Germinal center (tissue), 1 donor: ENCODE measurements at places on chromosomes 5 and 9.

DNA sequence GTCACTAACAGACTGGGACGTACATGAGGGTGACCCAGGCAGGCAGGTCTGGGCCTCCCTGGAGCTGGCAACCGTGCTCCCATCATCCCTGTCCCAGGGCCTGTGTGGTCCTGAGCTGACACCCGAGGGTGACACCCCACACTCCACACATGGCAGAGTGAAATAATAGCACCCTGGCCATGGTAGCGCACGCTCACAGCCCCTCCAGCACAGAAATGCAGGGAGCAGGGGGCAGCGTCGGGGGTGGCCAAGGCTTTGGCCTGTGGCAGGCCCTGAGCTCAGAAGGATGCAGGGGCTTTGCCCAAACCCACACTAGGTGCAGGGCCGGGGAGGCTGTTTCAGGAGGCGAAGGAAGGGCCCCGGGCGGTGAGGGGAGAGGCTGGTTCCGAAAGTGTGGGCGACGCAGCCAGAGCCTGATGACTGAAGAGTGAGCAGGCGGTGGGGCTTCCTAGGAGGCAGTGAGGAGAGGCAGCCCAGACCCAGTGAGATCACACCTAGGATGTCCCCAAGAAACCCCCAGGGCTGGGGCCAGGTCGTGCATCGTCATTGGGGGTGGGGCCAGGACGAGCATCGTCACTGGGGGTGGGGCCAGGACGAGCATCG, 12.9 kb downstream of the OR2V2 start:
- peak; percentile 80 for DNase-seq

- DNase-seq = peak; percentile 62
Observed at GRCh38 chr5:14263699-14264098, 120.6 kb downstream of the TRIO start.

- DNase-seq = no peak
Observed at GRCh38 chr5:116864157-116864837, 289.7 kb upstream of the SEMA6A start.

- DNase-seq = no peak
Observed at GRCh38 chr5:102545175-102545574, 46.4 kb upstream of the SLCO6A1 start.

- DNase-seq = no peak
Observed at GRCh38 chr5:9658706-9659105, 28.6 kb upstream of the TAS2R1 start.

DNA sequence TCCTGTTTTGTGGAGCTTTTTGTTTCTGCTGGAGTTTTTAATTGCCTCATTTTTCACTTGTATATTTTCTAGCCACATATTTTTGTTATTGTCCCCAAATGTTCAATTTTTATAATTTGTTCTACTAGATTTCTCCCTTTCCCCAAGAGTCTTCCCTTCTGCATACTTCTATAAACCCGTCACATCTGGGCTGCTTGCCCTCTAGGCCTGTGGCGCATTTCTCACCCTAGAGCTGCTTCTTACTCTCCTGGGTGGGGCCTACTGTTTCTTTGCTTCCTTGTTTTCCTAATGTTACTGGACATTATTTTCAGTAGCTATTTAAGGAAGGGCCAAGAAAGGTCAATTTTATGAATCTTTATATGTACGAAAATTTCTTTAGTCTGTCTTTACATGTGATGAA, 51.5 kb downstream of the NXNL2 start:
- no peak for DNase-seq
